Natural killer cell treated with Interleukin-12 subunit alpha and Interleukin-12 subunit beta and Interleukin-15 and Interleukin-18, amount 100 ng/mL, for 72 hours (primary cell): ENCODE measurements at places on chromosomes 11 and 22. TPM values are rescaled to one million over a fixed set of nuclear protein-coding genes. Genes with fewer than 3 reads are reported as not detected.

Gene CHORDC1
- total RNA-seq = 69.0 TPM

Gene CNTF
- 6.3 TPM for total RNA-seq

DNA sequence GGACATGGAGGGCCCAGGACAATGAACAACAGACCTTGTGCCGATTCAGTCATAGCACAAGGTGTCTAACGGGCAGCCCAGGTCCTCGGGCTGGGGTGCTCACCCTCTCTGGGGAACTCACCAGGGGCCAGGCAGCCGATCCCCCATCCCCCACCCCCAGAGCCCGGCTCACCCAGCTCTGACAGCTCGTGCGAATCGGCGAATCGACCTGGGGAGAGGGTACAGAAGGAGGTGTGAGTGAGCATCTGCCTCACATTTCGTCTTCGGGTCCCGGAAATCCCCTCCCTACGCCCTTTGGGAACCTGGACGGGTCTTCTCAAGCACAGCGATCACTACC lies 423 bp downstream of the PEX16 start:
- no peak for DNase-seq

DNA sequence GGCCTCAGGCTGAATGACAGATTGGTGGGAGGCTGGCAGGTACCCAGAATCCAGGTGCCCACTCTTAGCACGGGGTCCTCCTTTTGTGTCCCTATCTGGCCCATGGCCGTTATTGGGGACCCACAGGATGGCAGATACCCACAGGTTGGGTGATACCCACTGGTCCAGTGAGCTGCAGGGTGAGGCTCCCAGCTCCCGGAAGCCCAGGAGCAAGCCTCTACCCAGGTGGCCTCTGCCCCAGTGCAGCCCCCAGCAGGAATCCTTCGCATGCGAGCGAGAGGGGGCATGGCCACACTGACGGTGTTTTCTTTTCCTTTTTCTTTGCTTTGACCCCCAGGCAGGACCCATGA lies 116.1 kb downstream of the PHF21B start:
- no peak for DNase-seq

Gene FADS3
- total RNA-seq = 14.0 TPM

- no peak for DNase-seq
Measured at GRCh38 chr22:30235687-30236170, 10.8 kb downstream of the LIF start.

DNA sequence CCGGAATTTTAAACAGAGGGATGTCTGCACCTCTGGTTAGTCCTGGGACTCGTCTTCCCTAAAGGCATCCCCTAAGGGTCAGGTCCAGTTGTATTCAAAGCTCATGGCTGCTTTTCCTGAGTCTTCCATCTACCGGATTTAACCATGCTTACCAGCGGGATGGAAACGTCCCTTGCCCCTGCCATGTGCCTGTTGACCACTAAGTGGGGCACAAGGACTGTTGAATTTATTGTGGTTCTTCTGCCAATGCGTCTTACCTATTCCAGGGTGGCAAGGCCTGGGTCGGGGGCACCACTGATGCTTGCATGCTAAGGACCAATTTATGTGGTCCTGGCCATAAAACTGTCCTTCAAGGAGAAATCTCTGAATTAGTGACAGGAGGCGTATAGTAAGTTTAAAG lies 25.6 kb downstream of the ANKRD42 start:
- no peak for DNase-seq

DNA sequence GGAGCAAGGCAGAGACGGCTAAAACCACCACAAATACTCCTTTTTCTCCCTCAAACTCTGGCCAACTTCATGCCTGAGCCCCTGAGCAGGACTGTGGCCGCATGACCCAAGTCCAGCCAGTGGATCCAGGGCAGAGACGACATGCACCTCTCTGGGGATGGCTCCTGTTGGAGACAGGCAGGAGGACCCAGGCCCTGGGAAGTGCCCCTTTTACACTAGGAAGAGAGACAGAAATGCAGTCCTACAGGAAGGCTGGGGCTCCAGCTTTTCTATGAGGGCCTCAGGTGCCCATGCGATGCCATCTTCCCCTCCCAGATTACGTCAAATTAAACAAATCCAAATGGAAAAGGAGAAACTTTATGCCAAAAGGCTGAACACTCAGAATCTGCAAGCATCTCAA lies 498.0 kb downstream of the BRD1 start:
- DNase-seq = no peak

GRCh38 chr11:47725442-47726117 lies 10.4 kb upstream of the AGBL2 start:
- no peak for DNase-seq

- DNase-seq = no peak
Measured at GRCh38 chr11:70490208-70490607, 91.9 kb downstream of the CTTN start.

- no peak for DNase-seq
Measured at GRCh38 chr11:74634537-74634936, 42.2 kb downstream of the POLD3 start.

Gene YIF1A
- total RNA-seq = 76.1 TPM

Gene FAM76B
- total RNA-seq = 35.3 TPM

GRCh38 chr11:70732881-70733196 lies 334.5 kb downstream of the CTTN start:
- no peak for DNase-seq

DNA sequence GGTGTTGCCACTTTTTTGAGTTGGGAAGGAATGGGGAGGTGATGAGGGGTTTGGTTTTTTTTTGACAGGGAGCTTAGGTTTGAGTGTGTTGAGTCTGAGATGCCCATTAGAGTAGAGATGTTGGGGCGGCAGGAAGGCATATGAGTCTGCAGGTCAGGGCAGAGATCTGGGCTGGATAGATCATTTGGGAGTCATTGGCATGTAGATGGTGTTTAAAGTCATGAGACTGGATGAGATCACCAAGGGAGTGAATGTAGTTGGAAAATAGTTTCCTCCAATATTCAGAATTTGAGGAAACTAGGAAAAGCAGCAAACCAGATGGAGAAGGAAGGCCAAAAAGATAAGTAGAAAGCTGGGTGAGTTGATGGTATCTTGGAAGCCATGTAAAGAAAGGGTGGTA lies 2.1 kb upstream of the ANAPC15 start:
- no peak for DNase-seq

Gene FIBIN
- not detected for total RNA-seq

Gene DYNC2H1
- 1.7 TPM for total RNA-seq

GRCh38 chr11:27916541-27917100 lies 191.3 kb downstream of the KIF18A start:
- no peak for DNase-seq

GRCh38 chr11:19566583-19567379 lies 145.9 kb upstream of the NAV2 start:
- DNase-seq = no peak

Gene LIF
- 63.3 TPM for total RNA-seq

Gene KRTAP5-1
- not detected for total RNA-seq

DNA sequence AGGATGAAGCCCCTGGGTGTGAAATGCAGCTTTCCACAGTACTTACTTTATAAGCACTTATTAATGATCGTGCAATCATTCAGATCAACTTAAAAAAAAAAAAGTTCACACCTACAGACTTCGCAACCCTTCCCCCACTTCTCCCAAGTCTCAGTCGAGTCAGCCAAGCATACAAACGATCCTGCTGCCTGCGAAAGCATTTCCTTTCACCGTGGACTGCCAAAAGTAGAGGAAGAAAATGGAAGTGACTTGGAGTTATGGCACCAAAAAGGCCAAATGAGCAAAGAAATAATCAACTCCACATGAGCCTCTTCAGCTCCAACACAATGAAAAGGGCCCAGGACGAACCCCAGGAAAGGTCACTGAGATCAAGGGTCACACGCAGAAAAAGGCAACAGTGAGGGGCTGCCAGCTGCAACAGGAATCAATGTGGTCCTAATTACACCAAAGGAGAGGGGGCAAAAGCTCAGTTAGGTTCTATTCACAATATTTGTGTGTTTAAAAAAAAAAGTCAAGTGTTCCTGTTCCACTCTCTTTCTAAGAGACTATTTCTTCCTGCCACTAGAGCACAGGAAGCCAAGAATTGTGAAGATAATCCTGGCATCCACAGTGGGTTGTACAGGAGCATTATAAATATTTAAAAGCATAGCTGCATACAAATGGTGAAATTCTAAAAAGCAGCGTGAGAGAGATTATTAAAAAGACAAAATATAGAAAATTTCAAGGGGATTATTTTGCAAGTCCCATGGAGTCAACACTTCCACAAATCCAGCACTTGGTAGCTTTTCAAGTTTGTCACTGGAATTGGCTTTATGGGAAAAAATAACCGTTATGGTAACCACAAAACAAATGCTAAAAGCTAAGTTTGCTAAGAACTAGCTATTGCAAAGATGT lies 28.4 kb downstream of the CDON start:
- DNase-seq = no peak

Gene C11orf87
- total RNA-seq = not detected

GRCh38 chr22:19700790-19701419 lies 13.4 kb upstream of the SEPTIN5 start:
- DNase-seq = no peak

- DNase-seq = no peak
Measured at GRCh38 chr11:37721485-37721884, 1123.4 kb upstream of the RAG2 start.

Gene OR52E8
- total RNA-seq = not detected

Gene OR8D1
- total RNA-seq = not detected

- no peak for DNase-seq
Measured at GRCh38 chr22:26800858-26801257, 143.5 kb downstream of the MIAT start.

Gene PAMR1
- total RNA-seq = not detected

GRCh38 chr11:96033599-96033998 lies 109.7 kb upstream of the MTMR2 start:
- no peak for DNase-seq
